ENCODE measurements at places on chromosomes 4 and X.
A peak's percentile ranks its signal among the peaks of the same experiment; 100 is the strongest.

DNA sequence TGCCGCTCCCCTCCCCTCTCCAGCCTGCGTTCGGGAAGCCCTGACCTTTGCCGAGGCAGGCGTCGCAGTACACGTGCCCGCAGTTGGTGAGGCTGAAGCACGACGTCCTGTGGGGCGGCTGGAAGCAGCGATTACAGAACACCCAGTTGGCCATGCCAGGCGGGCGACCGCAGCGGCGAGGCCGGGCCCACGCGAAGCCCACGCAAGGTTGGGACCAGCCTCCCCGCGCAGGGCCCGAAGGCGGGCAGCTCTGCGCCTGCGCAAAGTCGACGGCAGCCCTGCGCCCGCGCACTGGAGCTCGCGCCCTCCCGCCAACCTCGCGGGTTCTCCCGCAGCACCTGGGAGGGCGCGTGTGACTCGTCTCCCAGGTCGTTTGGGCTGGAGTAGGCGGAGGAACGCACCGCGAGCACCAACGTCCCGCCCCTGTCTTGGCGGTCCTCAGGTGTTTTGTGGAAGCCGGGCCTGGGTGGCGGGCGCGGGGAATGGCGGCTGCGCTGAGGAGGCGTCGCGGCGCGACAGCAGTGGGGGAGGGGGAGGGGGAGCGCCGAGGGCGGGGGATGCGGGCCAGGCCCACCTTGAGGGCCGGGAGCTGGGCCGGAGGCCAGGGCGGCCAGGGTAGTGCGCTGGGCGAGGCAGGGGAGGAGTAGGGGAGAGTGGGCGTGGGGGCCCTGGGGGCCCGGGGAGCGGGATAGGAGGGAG lies at the start of gene RNF212:
Gene RNF212 (minus strand): TSS at position 254 of the 699 bp plus-strand sequence. CDS start 100 bp downstream, at position 154.
- DNase-seq: peak; percentile 26

- no peak for DNase-seq
Observed at GRCh38 chrX:39877905-39878304, 219.9 kb downstream of the BCOR start.

DNA sequence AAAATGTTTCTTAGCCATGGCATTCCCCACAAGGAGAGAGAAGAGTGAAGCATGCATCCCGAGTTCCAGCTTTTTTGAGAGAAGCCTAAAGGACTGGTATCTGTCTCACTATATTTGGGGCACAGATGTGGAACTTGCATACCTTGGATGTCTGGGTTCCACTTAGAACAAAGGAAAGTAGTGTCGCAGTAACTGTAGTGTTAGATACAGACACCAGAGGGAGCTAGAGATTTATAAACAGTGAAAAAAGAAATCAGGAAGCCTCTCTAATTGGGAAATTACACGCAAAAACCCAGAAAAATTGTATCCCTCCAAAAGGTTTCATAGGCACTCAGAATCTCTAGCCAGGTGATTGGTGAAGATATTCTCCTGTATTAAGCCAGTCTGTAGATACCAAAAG lies 34.4 kb downstream of the AGTR2 start:
- no peak for DNase-seq

DNA sequence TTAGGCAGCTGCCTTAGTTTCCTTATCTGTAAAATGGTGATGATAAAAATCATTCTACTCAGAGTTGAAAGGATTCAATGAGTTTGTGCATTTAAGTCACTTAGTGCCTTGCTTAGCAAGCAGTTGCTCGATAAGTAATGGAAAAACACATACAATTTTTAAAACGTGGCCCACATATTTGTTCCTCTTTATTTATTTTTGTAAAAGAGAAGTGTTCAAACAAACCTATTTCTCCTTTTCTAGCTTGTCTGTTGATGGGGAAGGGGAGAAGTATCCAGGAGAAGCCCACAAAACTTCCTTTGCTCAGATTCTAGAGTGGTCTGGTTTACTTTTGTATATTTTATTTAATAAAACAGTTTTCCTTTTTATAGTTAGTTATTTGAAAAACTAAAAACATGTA lies 3.3 kb upstream of the HPGDS start:
- no peak for DNase-seq

GRCh38 chr4:158816955-158817354 lies 48.1 kb downstream of the FNIP2 start:
- DNase-seq: no peak

GRCh38 chr4:101355246-101355645 lies 7.9 kb upstream of the PPP3CA start:
- no peak for DNase-seq

GRCh38 chr4:108607079-108607815 lies 13.1 kb upstream of the RPL34 start:
- no peak for DNase-seq

DNA sequence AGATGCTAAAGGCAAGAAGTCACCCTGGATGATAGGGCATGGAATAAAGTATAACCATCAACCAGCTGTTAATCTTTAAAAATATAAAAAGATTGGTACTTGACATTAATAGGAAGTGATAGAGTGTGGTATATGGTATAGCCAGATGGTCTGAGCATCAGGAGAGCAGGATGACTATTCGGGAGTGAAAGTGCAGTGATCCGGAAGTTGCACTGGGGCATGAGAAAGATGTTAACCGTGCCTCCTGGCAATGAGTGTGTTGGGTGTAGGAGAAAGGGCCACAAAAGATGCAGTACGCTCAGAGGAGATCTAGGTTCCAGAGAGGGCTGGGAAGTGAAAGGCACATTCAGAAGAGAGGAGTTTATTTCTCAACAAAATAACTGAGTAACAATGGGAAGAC lies 65.0 kb downstream of the TSPAN7 start:
- DNase-seq: no peak

DNA sequence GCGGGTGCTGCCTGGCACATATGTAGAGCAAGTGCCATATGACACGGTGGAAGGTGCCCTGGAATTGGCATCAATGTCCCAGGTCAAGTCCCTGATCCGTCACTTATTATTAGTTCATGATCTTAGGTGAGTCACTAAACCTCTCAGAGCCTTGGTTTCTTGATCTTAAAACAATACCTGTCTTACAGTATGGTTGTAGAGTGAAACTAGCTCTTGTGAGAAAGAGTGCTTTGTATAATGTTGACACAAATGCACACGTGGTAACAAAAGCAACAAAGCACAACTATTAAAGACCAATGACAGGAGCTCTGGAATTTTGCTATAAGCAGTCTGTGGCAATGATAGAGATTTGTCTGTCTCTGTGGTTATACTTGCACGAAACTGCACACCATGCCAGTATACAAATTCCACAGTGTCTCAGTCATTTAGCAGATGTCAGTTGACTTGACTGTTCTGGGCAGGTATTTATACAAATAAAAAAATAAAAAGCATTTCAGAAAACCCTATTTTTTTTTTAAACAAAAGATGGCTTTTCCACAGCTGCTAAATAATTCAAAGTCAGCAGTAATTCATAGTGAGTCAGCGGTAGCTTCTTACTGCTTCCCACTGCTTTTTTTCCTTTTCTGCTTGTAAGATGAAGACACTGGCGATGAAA lies 19.7 kb upstream of the ACSL1 start:
- no peak for DNase-seq

- DNase-seq: no peak
Observed at GRCh38 chr4:76007089-76007862, at the start of gene CXCL9. Gene CXCL9 (minus strand): TSS chr4:76007509. CDS start chr4:76007449, 60 bp downstream.

DNA sequence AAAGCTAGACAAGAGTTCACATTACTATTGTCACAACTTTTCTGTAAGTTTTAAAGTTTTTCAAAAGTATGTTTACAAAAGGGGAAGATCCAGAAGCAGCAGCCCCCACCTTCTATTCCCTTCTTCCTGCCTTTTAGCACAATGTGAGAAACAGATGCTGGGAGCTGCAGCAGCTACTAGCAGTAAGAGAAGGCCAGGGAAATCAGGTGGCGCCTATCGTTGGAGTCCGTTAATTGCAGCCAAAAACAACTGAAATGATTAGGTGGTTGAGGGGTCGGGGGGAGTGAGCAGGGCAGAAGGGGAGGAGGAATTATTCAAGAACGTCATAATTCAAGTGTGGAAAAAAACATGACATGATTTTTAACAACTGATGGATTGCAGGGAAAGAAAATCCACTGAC lies 27.4 kb downstream of the FRYL start:
- no peak for DNase-seq

GRCh38 chrX:84475596-84475995 lies 26.7 kb downstream of the HDX start:
- DNase-seq: no peak

GRCh38 chr4:75714704-75715103 lies 9.7 kb upstream of the USO1 start:
- no peak for DNase-seq

DNA sequence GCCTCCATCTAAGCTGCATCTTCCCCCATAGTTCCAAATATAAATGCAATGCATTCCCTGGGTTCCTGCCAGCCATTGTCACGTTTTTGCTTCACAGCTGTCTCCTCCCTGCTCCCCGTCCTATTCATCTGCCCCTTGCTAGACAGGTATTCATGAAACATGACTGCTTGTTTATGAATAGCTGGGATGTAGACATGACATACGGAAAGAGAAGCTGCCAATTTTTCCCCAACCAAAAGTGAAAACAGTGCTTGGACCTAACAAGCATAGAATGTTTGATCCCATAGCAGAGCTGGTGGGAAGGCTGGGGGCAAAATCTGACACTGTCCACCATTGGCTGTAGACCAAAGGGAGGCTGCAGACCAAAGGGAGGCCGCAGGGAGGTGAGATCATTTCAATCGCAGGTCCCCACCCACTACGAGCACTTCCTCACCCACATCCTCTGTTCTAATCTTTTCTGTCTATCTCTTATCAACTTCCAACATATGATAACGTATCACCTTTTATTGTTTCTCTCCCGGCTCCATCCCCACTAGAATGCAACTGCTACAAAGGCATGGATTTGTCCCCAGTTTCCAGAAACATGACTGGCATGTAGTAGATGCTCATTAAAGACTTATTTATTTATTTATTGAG lies 8.5 kb upstream of the GYG2 start:
- no peak for DNase-seq

DNA sequence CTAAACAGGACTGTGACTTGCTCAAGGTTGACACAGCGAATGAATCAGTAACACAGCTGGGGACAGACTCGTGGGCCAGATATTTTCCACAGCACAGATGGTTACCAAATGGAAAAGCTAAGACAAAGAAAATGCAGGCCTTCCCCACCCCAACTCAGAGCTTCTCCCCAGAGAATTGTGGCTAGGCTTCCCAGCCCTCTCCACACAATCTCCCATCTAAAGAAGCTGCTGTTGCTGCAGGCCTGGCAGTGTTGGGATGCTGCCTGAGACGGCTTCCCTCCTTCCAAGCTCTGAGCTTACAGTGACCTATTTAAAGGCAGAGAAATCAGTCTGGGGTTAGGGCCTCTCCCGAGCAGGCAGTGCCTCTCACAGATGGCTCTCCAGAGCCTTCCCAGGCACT lies 46.5 kb upstream of the PGRMC1 start:
- no peak for DNase-seq

DNA sequence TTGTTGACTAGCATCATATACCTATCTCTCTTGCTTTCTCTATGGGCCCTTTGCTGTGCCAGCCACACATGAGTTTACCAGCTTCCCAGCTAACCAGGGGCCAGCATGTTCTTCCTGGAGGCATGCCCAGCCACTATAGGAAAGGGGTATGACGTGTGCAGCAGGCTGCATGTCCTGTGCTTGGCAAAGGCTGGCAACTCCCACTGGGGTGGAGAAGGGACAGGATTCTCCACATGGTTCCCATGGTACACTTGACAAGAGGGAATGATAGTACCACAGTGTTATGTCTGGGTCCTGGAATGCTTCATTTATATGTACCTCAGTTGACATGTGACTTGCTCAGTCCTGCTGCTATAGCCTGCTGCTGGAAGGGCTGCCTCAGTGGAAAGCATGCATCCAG lies 78.8 kb downstream of the TMEM164 start:
- DNase-seq: no peak

DNA sequence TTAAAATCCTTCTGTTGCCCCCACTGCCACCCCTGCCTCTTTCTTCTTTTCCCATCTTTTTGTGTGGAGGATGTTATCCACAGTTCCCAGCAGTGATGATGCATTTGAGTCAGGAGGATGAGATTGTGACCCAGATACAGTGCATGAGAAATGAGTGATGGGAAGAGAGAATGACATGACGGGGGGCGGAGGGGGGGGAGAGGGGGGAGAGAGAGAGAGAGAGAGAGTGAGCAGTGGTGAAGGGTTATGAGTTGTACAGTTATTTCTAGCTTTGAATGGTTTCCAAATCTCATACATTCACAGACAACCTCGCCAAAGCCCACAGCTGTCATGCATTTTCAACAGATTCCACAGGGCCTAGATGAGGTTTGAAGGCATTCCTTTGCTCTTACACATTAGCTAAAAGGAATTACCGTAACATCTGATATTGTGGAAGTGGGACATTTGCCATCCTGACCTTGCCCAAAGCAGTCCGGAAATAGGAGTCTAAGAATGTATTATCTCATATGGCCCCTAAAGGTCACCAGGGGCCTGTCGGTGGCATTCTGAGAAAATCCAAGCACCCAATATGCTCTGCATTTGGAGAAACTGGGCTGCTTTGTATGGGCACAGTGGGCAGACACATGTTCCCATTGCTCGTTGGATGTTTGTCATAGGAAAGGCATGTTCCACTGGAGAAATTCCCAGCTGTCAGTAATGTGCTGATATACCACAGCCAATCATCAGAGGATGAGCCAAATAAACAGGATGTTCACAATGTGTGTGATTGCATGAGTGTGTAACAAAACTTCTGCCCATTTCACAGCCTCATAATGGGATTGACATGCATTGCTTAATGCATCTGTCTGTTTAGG lies 435.8 kb downstream of the SPRY1 start:
- no peak for DNase-seq

- DNase-seq: no peak
Observed at GRCh38 chr4:102230194-102230593, 115.1 kb downstream of the SLC39A8 start.

DNA sequence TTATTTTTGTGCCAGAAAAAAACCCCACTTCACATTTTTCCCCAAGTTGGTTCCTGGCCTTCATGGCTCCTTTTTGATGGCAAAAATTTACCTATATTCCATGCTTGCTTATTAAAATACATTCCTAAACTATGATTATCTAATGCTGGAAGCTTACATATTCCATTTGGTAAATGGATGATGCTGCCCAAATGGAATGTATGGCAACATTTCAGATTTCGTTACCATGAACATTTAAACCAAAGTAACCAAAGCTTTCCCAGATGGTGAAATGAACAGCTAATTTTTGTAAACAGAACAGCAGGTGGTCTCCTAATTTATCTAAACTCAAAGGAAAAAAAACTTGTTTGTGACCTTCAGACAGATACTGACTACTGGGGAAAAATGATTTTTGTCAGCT lies 110.8 kb upstream of the TEX13A start:
- DNase-seq: no peak

Measured in T-helper 2 cell (primary cell).